ENCODE measurements at places on chromosomes 6 and 20. TPM values are rescaled to one million over a fixed set of nuclear protein-coding genes. Genes with fewer than 3 reads are reported as not detected.

GRCh38 chr6:120354452-120355098 is 979.7 kb downstream of the TBC1D32 start:
- no peak overlapping the region for H3K4me3 ChIP-seq
- H3K4me1 ChIP-seq = no peaks in the 10 kb centered on the region
- no peak for DNase-seq
- H3K36me3 ChIP-seq = no peaks in the 10 kb centered on the region
- H3K27ac ChIP-seq = no peak overlapping the region
- H3K27me3 ChIP-seq = no peaks in the 10 kb centered on the region

The PPP1R11 gene
- 69.8 TPM for total RNA-seq

The SYCP2L gene
- not detected for total RNA-seq

The MYLK4 gene
- 0.10 TPM for total RNA-seq
